ENCODE measurements at places on chromosomes 4 and X.

DNA sequence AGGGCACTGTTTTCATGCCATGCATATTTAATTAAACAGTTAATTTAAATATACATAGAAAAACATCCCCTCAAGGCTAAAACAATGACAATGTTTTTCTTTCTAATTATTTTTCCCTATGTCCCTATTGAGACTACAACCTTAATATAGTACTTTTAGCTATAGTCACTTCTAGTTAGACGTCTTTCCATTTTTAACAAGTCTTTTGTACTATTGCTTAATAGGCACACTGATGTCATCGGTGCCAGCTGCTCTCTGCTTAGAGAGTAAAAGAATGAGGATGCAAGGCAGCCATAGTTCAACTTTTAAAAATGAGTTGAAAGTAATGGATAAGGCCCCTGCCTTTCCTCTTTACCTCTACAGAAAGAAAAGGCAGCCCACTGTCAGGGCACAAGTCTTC lies 191.1 kb downstream of the KCTD8 start:
- DNase-seq, result no peak

DNA sequence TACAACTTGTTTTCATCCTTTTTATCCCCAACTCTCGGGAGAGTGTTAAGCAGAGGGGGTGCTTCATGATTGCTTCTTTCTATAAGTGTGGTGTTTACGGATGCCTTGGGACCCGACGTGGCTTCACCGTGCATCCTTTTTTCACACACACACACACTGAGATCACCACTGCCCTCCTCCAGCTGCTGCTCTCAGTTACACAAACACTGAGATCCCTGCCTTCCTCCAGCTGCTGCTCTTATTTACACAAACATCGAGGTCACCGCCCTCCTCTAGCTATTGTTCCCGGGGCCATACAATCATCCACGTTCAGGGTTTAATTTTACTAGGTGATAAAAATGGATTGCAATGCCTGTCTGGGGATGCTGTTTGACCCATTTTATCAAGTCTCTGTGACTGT lies 155.4 kb upstream of the FAM9B start:
- no peak for DNase-seq

GRCh38 chrX:144896323-144896722 lies 351.0 kb upstream of the SPANXN1 start:
- DNase-seq, result peak; percentile 0

DNA sequence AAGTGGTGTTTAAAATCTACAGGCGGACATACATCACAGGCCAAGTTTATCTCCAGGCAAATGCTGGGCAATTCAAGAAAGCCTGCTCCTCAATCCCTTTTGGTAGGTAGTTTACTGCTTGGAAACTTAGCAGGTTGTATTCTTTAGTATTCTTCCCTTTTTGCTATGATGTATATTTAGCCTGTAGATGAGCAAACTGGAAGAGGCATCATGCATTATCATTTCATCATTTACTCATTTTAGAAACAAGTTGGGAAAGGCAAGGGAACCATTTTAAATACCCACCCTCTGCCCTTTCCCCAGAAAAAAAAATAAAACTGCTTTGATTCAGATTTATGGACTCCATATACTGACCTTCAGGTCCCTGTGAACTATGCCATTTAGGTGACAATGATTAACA lies 213.2 kb downstream of the CAMK2D start:
- DNase-seq, result no peak

- peak; percentile 98 for DNase-seq
Observed at GRCh38 chr4:76589872-76590797, 155.1 kb downstream of the SHROOM3 start.
